ENCODE measurements at places on chromosomes 16 and 17. TPM values are rescaled to one million over a fixed set of nuclear protein-coding genes. Genes with fewer than 3 reads are reported as not detected.

EVPL gene
- not detected for polyA plus RNA-seq

SOX15 gene
- not detected for polyA plus RNA-seq

NGFR gene
- not detected for polyA plus RNA-seq

ZNF768 gene
- 1.7 TPM for polyA plus RNA-seq

TP53TG3F gene
- polyA plus RNA-seq = not detected

SLC16A13 gene
- 2.6 TPM for polyA plus RNA-seq

TNRC6C gene
- 4.8 TPM for polyA plus RNA-seq

KRT28 gene
- polyA plus RNA-seq = not detected

HP gene
- polyA plus RNA-seq = not detected

SPNS2 gene
- polyA plus RNA-seq = not detected

CRYBA1 gene
- polyA plus RNA-seq = not detected

NPIPA5 gene
- not detected for polyA plus RNA-seq

DNAH9 gene
- polyA plus RNA-seq = not detected

STAT5B gene
- polyA plus RNA-seq = 58.3 TPM

TBX6 gene
- polyA plus RNA-seq = not detected

HOXB13 gene
- not detected for polyA plus RNA-seq

KCNH4 gene
- polyA plus RNA-seq = not detected

CNGB1 gene
- not detected for polyA plus RNA-seq

NATD1 gene
- polyA plus RNA-seq = 3.4 TPM

CCL14 gene
- not detected for polyA plus RNA-seq

GDPD3 gene
- polyA plus RNA-seq = not detected

KRT27 gene
- not detected for polyA plus RNA-seq

KRT17 gene
- not detected for polyA plus RNA-seq

ETV4 gene
- not detected for polyA plus RNA-seq

SPATA32 gene
- polyA plus RNA-seq = not detected

TNFSF13 gene
- 6.1 TPM for polyA plus RNA-seq

OR2C1 gene
- polyA plus RNA-seq = 0.34 TPM

ABAT gene
- polyA plus RNA-seq = not detected

CDH1 gene
- not detected for polyA plus RNA-seq

CDH5 gene
- not detected for polyA plus RNA-seq

DNASE1L2 gene
- polyA plus RNA-seq = not detected

CES3 gene
- not detected for polyA plus RNA-seq

INCA1 gene
- polyA plus RNA-seq = 0.35 TPM

NLGN2 gene
- not detected for polyA plus RNA-seq

TMEM106A gene
- 3.5 TPM for polyA plus RNA-seq

GNAO1 gene
- 0.88 TPM for polyA plus RNA-seq

WFDC1 gene
- not detected for polyA plus RNA-seq

FAAP100 gene
- 11.4 TPM for polyA plus RNA-seq

CD300LF gene
- polyA plus RNA-seq = 4.2 TPM

TUBB3 gene
- not detected for polyA plus RNA-seq

TBC1D3B gene
- polyA plus RNA-seq = not detected

ATP2A3 gene
- polyA plus RNA-seq = 29.6 TPM

ADORA2B gene
- polyA plus RNA-seq = 1.3 TPM

ABCC6 gene
- polyA plus RNA-seq = 0.03 TPM

TP53TG3C gene
- polyA plus RNA-seq = not detected

KRT20 gene
- polyA plus RNA-seq = not detected

SLC5A11 gene
- not detected for polyA plus RNA-seq

TPPP3 gene
- 0.22 TPM for polyA plus RNA-seq

SLC6A2 gene
- polyA plus RNA-seq = not detected

ACSM2A gene
- polyA plus RNA-seq = not detected

ST6GALNAC2 gene
- polyA plus RNA-seq = not detected

Measured in immature natural killer cell (primary cell).